ENCODE measurements at places on chromosomes 3 and 15.

GRCh38 chr3:49711489-49711888 lies 8.0 kb downstream of the AMIGO3 start:
- DNase-seq: no peak

DNA sequence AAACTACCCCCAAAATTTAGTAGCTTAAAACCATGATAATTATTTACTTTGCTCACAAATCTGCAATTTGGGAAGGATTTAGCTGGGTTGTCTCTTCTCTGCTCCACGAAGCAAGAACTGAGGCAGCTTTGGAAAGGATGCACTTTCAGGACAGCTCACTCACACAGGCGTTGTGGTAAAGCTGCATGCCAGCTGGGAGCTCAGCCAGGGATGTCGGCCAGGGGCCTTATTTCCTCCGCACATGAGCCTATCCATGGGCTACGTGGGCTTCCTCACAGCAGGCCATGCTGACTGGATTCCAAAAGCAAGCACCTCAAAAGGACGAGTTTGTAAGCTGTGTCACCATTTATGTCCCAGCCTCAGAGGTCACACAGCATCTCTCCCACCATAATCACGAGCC lies 301.3 kb upstream of the IGF1R start:
- no peak for DNase-seq

DNA sequence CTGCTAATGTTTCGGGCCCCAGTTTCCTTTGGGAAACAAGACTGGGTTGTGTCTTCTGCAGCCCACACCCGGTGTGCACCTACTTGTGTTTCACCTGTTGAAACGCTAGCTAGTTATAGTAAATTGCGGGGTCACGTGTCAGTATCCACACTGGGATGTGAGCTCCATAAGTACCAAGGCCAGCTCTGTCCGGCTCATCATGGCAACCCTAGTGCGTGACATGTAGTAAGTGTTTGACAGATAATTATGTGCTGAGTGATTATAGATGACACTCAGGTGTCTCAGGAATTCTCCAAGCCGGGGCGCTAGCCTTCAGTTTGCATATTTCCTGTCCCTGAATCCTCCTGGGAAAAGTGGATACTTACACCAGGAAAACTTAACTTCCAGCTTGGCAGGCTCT lies 12.8 kb downstream of the APOD start:
- DNase-seq: no peak

DNA sequence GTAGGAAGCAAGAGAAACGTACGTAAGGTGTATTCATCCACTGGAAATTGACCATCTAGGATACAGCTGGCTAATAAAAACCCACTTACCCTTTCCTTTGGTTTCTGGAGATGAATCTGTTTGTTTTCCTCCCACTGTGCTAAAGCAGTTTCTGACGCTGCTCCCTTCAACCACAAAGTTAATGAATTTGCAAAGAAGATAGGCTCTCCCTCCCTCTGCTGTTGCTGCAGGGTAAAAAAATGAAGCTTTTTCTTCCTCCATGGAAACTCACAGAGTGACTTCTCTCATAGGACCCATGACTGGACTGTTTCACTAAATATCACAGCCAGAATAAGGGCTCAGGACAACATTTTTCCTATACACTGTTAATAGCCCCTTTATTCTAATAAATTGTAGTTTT lies 172.1 kb upstream of the LRRN1 start:
- no peak for DNase-seq

GRCh38 chr3:187986514-187986934 lies 167.4 kb upstream of the LPP start:
- DNase-seq: no peak

- no peak for DNase-seq
Observed at GRCh38 chr3:152302521-152303021, 33.8 kb downstream of the MBNL1 start.

DNA sequence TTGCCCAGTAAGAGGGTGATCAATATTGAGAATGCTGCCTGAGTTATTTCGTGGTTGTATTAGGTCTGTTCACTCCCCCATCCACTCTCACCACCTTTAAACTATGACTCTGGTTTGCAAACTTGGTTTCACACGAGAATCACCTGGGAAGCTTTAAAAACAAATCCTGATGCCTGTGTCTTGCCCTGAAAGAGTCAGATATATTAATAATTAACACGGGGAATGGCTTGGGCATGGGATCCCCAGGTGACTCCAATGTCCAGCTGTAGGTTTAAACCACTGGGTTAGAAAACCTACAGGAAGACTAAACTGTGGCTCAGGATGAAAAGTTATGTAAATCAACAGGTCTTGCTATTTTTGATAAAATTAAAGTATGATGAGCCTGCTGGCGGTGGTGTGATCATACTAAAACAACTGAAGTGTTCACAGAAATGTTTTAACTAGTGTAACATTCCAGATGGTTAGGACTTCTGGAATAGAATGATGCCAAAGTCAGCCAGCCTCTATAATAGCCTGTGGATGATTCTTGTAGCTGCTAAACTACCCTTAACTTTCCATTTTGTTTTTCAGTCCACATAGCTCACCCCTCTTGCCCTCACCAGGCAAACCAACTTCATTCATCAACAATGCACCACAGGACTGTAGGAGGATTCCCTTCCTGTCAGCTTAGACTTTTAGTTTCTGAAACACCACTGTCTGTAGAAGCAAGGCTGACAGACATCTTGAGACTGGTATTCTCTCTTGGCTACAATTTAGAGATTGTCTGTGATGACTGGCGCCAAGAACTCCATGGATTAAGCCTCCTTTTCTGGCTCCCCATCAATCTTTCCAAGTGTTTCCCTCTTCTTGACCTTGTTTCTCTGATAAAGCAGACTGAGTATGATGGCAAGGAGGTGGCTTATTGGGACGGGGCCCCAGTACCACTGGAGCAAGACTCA lies 119.1 kb upstream of the ADAMTS9 start:
- no peak for DNase-seq

DNA sequence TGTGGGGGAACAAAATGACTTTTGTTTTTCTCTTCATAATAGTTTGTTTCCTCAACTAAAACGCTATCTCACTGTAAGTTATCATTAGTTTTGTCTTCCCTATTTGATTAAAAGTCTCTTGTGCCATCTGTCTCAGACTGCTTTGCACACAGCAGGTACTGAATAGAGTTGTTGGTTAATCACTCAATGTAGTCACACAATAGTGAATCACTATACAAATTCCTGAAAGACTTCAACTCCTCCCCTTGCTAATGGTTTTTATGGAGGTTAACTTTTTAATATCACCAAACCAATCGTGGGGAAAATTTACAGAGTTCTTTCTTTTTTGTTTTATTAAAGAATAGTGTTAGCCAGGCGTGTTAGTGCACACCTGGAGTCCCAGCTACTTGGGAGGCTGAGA lies 2.6 kb upstream of the NGLY1 start:
- DNase-seq: no peak

GRCh38 chr3:17195856-17196604 lies 311.3 kb downstream of the PLCL2 start:
- DNase-seq: no peak

DNA sequence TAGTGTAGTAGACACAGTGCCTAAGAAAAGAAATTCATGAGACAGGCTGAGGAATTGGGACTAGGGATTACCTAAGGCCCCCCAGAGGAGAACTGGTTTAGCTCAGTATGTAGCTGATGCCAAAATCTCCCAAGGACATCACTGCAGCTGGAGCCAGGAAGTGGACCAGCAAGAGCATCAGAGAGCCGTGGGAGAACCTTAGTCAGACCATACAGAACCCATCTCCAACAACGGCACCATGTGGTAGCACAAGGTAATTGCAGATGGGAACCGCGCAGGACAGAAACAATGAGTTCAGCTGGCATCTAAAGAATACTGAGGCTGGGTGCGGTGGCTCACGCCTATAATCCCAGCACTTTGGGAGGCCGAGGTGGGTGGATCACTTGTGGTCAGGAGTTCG lies 81.7 kb downstream of the WNT5A start:
- no peak for DNase-seq

GRCh38 chr3:50254577-50255250 lies 14.2 kb upstream of the SEMA3B start:
- no peak for DNase-seq

DNA sequence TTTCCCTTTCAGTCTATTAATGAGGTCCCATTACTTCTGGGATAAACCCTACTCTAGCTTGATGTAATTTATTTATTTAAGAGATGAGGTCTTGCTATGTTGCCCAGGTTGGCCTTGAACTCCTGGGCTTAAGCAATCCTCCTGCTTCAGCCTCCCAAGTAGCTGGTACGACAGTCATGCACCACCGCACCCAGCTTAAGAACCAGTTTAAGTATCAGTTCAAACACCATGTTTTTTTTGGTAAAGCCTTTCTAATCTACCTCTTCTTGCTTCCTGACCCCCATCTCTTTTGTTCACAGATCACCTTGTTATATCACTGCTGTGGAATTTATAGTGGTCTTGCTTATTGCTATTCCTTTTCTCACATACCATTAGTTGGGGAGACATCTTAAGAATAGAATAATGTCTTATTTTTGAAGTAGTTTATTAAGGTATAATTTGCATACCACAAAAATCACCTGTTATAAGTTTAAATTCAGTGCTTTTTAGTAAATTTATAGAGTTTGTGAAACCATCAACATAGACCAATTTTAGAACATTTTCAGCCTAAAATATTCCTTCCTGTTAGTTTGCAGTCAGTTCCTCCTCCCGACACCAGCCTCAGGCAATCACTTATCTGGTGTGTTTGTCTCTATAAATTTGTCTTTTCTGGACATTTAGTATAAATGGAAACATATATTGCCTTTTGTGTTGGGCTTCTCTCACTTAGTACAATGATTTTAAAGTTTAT lies 257.9 kb downstream of the PDCD6IP start:
- no peak for DNase-seq

All from T47D (cell line).